Left ventricle myocardium superior (tissue), 1 donor: ENCODE measurements at places on chromosomes 7 and 10.

GRCh38 chr10:70675496-70676161 lies 3.3 kb downstream of the ADAMTS14 start:
- no peak for DNase-seq

GRCh38 chr7:90625562-90625961 lies 29.4 kb downstream of the CDK14 start:
- DNase-seq: peak; percentile 32

DNA sequence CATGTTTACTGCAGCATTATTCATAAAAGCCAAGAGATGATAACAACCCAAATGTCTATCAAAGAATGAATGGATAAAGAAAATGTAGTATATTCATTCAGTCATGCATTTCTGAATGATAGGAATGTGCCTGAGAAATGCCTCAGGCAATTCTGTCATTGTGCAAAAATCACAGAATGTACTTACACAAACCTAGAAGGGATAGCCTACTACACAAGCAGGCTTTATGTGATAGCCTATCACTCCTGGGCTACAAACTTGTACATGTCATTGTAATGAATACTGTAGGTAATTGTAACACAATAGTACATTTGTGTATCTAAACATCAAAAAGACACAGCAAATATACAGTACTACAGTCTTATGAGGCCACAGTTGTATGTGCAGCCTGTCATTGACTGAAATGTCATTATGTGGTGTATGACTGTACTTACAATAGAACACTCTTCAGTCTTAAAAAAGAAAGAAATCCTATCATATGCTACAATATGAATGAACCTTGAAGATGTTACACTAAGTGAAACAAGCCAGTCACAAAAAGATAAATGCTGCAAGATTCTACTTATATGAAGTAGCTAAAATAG lies 141.8 kb upstream of the GPR22 start:
- no peak for DNase-seq

DNA sequence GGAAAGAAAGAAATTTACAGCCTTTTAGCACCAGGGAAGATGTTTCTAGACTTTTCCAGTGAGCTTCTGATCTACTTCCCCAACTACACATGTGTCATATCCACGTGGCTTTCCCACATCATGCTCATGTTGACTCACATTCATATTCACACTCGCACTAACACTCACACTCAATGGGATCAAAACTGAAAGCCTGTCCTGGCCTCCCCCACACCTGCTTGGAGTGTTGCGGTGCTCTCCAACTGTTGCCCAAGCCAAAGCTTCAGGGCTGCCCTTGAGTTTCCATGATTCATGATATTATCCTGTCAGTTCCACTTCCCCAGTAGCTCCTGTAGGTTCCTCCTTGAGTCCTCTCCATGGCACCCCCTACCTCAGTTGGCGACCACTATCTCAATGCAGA lies 444.4 kb downstream of the GATA3 start:
- DNase-seq: no peak

DNA sequence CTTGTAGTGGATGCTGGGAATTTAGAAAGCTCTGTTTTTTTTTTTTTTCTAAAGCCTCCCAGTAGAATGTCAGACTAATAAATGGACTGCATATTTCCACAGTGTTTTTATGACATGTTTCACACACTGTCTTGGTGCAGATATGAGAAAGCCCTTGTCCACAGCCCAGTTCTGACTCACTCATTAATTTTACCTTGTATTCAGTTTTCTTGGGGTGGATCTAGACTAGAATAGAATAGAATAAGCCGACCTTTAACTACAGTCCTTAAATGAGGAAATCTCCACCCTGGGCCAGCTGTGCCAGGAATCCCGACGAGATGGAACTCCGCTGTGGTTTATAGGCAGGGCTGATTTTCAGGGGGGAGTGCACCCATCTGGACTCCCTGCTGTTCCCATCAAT lies 274.7 kb downstream of the NRG3 start:
- DNase-seq: no peak

DNA sequence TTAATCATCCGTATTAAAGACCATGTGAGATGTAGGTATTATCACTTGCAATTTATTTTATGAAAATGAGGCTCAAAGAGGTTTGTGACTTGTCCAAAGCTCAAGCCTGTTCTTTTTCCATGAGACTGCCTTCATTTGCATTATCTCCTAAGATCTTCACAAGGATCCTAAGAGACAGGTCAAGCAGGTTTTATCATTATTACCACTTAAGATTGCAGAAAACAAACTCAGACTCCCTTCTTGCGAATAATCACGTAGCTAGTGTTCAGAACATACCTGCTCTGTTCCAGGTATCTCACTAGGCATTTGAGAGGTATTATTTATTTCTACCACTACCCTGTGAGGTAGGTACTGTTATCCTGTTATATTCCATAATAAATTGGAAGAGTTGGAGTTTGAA lies 64.8 kb downstream of the ZNRF2 start:
- no peak for DNase-seq

GRCh38 chr7:108528183-108528712 lies 2.3 kb upstream of the PNPLA8 start:
- no peak for DNase-seq

DNA sequence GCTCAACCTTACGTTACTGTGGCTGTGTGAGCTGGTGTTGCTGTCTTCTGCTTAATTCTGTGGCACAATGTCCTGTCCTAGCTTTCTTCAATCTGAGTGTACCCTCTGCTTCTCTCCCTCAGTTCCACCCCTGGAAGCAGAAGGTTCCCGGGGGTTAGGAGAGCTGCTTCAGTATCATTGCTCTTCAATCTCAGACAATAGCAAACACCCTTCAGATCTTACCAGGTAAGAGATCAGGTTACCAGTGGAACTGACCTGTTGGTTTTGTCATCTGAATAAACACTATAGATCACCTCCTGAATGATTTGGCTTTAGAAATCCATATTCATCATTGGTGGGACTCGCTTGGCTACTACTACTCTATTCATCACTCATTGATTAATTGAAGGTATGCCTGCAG lies 48.4 kb downstream of the DNAJB9 start:
- DNase-seq: no peak

GRCh38 chr7:144830024-144830785 lies 5.6 kb downstream of the TPK1 start:
- no peak for DNase-seq

- DNase-seq: no peak
Observed at GRCh38 chr10:8438603-8439002, 384.1 kb downstream of the GATA3 start.

DNA sequence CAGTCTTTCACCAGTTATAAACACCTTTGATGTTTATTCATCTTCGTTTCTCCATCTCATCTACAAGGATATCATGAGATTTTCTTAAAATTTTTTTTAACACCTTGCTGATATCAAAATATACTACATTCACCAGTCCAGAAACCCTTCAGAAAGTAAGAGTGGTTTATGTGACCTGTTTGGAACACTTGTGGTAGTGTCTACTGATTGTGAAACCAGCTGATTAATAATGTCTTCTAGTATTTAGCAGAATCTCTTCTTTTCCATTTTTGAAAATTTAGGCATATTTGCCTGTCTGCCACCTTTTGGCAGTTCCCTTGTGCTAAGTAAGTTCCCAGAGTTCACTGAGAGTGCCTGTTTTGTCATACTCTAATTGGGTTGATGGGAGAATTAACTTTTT lies 18.5 kb downstream of the DLD start:
- DNase-seq: no peak

GRCh38 chr10:5344746-5345145 lies 20.0 kb upstream of the UCN3 start:
- DNase-seq: no peak

DNA sequence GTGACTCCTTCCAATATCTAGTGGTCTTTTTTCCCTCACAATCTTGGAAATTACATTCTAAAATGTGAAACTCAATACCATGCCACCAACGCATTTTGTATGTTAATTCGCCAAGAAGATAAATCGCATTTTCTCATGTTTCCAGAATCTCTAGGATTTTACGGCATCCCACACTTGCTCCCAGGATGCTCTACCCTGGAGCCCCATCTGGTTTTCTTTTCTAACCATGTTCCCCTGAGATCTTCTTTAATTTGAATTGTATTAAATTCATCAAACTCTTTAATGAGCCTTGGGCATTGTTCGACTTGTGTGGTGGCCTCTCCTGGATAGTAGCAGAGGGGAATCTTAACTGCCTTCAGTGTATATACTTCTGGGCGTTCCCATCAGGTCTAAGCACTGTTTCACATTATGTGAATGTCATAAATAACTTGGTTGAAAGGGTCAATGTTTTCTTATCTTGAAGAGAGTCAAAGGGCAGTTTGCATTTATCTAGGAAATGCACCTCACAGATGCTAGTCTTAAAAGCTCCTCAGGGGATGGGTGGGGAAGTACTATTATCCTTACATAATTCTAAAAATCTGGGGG lies 169.1 kb upstream of the MEOX2 start:
- DNase-seq: no peak

DNA sequence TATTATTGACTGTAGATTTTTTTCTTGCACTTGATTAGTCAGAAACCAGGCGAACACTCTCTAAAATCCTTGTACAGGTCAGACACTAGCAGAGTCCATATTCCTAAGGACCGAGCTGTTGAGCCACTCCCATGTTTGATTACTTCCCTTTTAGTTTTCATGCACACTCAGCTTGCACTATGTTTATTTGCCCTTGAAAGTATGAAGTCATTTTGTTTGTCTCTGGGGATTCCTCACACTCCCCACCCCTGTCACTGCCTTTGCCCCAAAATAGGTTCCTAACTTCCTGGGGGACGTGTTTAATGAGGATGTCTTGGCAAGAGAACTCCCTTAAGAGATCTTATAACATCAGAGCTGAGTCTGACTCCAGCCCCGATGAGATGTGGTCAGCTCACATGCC lies 182.1 kb downstream of the EVX1 start:
- no peak for DNase-seq

DNA sequence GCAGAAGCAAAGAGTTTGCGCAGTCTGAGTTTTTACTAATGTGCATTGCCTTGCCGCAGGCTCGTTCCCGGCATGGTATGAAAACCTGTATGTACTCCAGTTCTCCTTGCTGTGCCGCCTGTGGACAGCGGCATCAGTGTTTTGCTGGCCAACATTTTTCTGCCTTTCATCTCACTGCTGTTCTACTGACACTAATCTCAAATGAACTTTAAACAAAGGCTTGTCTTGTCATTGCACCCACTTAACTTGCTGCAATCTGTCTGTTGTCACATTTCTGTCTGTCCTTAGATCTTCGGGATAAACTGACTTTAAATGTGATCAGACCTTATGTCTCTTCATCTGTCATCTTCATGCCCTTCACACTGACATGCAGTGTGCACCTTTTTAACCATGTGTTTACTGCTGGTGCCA lies 71.7 kb upstream of the ZNRF2 start:
- DNase-seq: no peak

- DNase-seq: no peak
Observed at GRCh38 chr7:156095908-156096539, 283.8 kb upstream of the SHH start.

- no peak for DNase-seq
Observed at GRCh38 chr7:49523870-49524269, 249.6 kb upstream of the VWC2 start.

DNA sequence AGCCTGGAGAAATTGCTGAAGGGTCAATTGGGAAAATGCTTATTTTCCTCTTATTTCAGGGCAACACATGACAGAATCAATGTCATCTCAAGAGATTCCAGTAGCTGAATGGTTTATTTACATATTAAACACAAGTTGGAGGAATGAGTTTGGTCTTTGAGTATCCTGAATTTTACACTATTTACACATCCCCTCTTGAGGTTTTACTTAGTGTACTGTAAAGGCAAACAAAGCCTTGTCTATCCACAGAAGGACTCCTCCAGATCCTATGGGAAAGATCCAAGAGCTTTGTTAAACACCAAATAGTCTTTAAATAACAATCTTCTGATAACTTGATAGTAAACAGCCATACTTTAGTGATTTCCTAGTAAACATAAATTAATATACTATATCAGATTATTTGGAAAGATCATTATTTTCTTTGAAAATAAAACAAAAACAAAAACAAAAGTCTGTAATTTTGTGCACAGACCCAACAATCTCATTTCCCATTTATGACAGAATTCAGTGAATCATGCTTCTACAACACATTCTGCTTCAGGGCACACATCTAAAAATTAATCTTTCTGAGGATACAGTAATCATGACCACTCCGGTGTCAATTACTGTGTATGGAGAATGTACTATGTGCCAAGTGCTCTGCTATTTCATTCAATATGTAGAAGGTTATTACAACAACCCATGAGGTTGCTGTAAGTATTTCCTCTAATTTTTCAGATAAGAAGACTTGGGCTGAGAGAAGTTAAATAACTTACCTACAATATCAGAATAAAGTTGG lies 575.0 kb upstream of the LRRTM3 start:
- DNase-seq: no peak

DNA sequence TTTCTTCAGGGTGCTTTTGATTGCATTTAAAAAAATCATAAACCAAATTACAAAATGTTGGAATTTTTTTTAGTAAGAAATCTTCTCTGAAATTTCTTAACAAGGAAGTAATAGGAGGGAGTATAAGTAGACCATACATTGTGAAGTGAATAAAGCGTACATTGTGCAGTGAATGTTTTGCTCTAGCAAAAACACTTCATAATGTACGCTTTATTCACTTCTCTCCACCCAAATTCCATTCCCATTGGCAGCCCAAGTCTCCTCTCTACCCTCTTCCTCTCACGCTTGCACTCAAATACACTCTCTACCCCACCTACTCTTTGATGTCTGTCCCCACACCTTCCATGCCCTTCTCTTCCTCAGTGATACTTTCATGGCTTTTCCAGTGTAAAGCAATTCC lies 241.0 kb downstream of the PPP1R3A start:
- no peak for DNase-seq

DNA sequence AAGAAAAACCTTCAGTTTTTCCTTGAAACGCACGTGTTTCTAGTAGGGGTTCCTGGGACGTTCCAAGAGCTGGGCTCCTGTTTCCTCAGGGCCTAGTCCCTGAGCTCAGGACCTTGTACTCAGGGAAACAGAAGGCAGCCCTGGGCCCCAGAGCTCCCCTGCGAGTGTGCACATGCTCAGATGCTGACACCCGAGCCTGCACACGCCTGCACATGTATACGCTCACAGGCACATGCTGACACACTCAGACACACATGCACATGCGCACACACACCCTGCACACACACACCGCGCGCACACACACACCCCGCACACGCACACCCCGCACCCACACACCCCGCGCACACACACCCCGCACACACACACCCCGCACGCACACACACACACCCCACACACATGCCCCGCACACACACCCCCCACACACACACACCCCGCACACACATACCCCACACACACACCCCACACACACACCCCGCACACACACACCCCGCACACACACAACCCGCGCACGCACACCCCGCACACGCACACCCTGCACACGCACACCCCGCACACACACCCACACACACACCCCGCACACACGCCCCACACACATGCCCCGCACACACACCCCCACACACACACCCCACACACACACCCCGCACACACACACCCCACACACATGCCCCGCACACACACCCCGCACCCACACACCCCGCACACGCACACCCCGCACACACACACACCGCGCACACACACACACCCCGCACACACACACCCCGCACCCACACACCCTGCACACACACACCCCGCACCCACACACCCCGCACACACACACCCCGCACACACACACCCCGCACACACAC lies 52.2 kb downstream of the CALML3 start:
- DNase-seq: no peak

GRCh38 chr7:34123316-34123715 lies 218.0 kb downstream of the BMPER start:
- no peak for DNase-seq

- no peak for DNase-seq
Observed at GRCh38 chr10:128576336-128576735, 450.1 kb upstream of the MKI67 start.
